Type B pancreatic cell (in vitro differentiated cells): ENCODE measurements at places on chromosomes 6 and 20.

- no peak for DNase-seq
Measured at GRCh38 chr6:15152700-15153099, 93.2 kb upstream of the JARID2 start.

- DNase-seq, result no peak
Measured at GRCh38 chr20:40926928-40927327, 101.7 kb upstream of the TOP1 start.

GRCh38 chr6:117555882-117556498 lies 46.3 kb downstream of the GOPC start:
- no peak for DNase-seq

DNA sequence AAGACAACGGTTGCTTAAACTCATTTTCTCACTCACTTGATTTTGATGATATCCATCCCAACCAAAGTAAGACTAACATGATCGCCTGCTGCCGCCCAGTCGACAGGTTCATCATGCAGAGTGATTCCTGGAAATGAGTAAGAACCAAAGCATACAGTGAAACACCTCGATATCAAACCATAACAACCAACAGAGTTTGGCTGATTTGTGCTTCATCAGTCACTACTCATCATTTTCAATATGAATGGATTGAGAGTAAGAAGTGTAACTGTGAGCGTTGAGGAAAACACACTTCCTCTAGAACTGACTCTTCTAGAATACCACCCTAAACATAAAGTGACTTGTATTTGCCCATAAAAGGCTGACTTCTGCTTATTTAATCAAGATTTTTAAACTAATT lies 29.2 kb upstream of the ALDH8A1 start:
- no peak for DNase-seq

GRCh38 chr20:6094063-6094462 lies 28.8 kb downstream of the FERMT1 start:
- DNase-seq, result no peak

- DNase-seq, result no peak
Measured at GRCh38 chr6:105791583-105792318, 294.4 kb upstream of the PRDM1 start.

GRCh38 chr20:52434453-52434852 lies 242.9 kb upstream of the ZFP64 start:
- no peak for DNase-seq

GRCh38 chr6:106599440-106599839 lies 29.9 kb downstream of the RTN4IP1 start:
- DNase-seq, result no peak
